ENCODE measurements at places on chromosomes 2 and 18.

DNA sequence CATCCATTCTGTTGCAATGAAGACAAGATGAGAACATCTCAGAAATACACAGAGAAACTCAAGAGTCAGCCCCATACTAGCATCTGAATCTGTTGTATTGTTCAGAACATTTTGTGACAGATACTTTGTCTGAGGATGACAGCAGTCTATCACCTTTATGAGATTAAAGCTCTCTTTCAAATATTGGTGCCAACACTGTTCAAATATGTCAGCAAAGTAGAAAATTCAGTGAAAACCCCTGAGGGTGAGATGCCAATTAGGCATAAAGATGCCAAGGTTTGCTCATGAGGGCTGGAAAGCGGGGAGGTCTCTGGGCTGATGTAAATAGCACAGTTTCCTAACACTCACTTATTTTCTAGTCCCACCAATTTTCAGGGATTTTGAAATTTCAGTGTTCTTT is 1054.2 kb upstream of the CRIM1 start:
- no peak for DNase-seq

- no peak for DNase-seq
These were observed 96.7 kb downstream of the SLC5A7 start for GRCh38 chr2:108082978-108083377.

DNA sequence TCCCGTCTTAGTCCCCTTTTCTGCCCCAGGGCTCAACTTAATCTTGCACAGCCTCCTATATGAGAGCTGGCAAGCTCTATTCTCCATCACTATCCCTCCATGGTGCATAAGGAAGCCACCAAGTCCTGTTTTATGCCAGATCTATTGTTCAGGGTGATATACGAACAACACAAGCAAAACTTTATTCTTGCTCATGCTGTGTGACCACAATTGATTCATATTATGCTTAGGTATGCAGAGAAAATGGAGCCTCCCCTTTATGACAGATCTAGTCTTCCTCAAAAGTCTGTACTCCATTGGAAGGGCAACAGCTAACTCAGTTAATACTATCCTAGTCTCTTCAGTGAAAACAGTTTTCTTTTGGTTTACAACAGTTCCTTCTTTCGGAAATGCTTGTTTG is 94.0 kb upstream of the STON1 start:
- no peak for DNase-seq

- no peak for DNase-seq
These were observed 64.5 kb downstream of the CRACDL start for GRCh38 chr2:98871506-98871905.

- no peak for DNase-seq
These were observed 112.2 kb upstream of the NABP1 start for GRCh38 chr2:191565647-191566198.

- no peak for DNase-seq
These were observed 68.3 kb downstream of the B3GNT2 start for GRCh38 chr2:62264186-62264585.

GRCh38 chr2:96354492-96354891 is 18.9 kb downstream of the NCAPH start:
- no peak for DNase-seq

DNA sequence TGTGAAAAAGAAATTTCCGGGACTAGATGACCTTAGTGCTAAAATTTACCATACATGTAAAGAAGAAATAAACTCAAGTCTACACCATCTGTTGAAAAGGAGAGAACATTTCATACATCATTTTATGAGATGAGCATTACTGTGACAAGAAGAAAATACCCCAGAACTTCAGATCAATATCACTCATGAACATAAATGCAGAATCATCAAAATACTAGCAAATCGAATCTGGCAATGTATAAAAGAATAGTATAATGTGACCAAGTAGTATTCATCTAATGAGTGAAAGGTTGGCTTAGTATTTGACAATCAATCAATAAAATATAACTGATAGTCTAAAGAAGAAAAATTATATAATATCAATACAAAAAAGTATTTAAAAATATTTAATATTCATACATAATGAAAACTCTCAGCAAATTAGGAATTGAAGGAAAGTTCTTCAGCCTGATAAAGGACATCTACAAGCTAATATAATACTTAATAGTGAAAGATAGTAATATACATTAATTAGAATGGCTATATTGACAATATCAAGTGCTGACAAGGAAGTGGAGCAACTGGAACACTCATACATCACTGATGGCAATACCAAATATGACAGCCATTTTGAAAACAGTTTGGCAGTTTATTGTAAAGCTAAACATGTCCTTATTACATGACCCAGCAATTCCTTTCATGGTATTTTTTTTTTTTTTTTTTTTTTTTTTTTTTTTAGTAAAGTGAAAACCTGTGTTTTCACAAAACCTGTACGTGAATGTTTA is 231.4 kb upstream of the ZEB2 start:
- no peak for DNase-seq

DNA sequence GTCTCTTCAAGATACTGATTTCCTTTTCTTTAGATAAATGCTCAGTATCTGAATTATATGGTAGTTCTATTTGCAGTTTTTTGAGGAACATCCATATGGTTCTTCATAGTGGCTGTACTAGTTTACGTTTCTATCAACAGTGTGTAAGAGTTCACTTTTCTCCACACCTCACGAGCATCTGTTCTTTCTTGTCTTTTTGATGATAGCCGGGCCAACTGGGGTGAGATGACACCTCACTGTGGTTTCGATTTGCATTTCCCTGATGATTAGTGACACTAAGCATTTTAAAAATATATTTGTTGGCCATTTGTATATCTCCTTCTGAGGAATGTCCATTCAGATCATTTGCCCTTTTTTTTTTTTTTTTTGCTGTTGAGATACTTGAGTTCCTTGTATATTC is 458.8 kb downstream of the SETBP1 start:
- no peak for DNase-seq

- DNase-seq, result no peak
These were observed 923 bp downstream of the TEKT4 start for GRCh38 chr2:94872088-94872618.

Data from H54 (cell line).